Osteoblast (primary cell): ENCODE measurements at places on chromosomes 16 and 17. TPM values are rescaled to one million over a fixed set of nuclear protein-coding genes. Genes with fewer than 3 reads are reported as not detected.

- DNase-seq: no peak
Observed at GRCh38 chr16:87382023-87382785, 1.4 kb downstream of the FBXO31 start.

- peak; percentile 79 for DNase-seq
Observed at GRCh38 chr16:82263521-82264143, 93.6 kb upstream of the MPHOSPH6 start.

Gene KLHL10
- 0.36 and 0.59 TPM in 2 replicates for total RNA-seq

DNA sequence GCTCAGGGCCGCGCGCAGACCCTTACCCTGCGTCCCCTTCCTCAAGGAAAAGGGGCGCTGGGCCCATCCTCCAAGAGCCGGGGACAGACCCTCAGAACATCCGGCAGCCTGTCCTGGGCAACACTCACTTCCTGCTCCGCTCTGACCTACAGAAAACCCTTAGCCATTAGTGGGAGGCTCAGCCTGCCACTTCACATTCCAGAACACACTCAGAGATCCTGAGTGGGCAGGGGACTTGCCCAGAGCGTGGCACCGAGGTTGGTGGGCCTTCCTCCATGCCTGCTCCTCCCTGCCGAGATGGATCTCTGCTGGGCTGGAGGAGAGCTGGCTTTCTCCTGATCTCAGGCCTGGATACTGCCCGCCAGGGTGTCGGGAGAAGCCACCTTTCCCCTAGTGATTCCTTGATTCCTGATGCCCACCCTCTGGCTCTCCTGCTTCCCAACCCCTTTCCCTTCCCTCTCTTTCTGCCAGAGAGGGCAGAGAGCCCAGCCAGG lies 1.5 kb downstream of the SCARF1 start:
- peak; percentile 91 for DNase-seq

- no peak for DNase-seq
Observed at GRCh38 chr17:20236578-20237227, 227.5 kb downstream of the SPECC1 start.
